Forelimb muscle (tissue), 1 donor: ENCODE measurements at places on chromosomes 16 and 17. TPM values are rescaled to one million over a fixed set of nuclear protein-coding genes. Genes with fewer than 3 reads are reported as not detected.
A peak's percentile ranks its signal among the peaks of the same experiment; 100 is the strongest.

ITGAL gene
- 2.5 TPM for polyA plus RNA-seq

GRCh38 chr16:11609474-11610120 is 22.9 kb upstream of the LITAF start:
- no peak for DNase-seq

DNA sequence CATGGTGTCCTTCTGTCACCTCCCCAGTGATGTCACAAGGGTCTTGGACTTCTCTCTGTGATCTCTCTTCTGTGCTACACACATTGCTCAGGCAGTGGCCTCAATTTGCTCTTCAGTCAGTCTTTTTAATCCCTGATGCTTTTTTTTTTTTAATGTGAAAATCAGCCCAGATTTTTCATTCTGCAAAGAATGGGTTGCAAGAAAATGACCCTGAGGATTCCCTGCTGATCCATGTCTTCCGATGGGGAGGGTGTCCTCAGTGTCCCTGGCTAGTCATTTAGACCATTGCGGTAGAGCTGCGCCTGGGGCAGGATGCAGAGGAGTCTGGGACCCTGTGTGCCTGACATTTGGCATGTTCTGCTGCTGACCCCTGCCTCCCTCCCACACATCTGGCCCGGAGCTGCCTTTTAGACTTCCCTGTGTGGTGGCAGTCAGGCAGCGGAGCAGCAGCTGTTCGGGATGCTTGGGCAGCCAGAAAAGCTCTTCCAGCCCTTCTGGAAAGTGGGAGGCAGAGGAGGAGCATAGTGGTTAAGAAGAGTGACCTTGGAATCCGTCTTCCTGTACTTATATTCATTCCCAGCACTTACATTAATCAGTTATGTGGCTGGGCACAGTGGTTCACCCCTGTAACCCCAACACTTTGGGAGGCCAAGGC is 12.3 kb downstream of the GPT2 start:
- no peak for DNase-seq

DNA sequence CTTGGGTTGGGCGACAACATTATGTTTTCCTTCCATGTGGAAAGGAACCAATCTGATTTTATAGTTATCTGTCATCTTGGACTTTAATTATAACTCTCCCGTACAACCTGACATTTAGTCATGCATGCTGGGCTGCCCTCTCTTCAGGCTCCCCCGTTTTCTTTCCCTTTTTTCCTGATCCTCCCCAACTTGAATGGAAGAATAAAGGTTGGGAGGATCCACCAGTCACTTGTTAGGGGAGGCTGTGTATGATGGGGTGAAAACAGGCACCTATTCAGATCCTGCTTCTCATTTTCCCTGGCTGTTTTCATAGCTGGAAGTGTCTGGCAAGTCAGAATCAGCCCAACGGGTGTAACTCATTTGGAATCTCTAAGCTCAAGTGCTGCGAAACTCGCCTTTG is 267.2 kb upstream of the SALL1 start:
- DNase-seq = no peak

DNA sequence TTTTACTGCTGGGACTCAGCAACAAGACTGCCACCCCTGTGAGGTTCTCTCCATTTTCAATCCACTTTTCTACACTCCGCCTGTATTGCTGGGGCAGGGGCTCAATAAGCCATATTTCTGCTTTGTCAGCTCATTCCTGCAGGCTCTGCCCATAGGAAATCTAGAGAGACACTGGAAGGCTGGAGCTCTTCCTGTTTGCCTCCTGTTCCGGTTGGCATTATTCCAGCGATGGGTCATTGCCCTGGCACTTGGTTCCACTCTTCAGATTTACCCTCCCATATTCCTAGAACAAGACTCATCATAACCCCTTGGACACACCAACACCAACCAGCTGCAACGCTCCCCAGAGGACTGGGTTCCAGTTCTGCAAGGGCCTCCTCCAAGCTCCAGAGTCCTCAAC is 210.4 kb downstream of the CA10 start:
- no peak for DNase-seq

DNA sequence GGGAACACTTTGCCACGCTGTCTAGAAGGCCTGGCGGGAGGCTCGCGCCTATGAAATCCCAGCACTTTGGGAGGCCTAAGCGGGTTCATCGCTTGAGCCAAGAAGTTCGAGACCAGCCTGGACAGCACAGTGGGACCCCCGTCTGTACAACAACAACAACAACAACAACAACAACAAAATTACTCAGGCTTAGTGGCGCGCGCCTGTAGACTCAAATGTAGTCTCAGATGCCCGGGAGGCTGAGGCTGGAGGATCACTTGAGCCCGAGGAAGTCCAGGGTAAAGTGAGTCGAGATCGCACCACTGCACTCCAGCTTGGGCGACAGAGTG is 297 bp upstream of the SLFN13 start:
- no peak for DNase-seq

- no peak for DNase-seq
These were observed 4.0 kb downstream of the HAP1 start for GRCh38 chr17:41730479-41730878.

GRCh38 chr16:71709229-71709781 is 15.2 kb downstream of the PHLPP2 start:
- DNase-seq = no peak

- DNase-seq = no peak
These were observed 800 bp downstream of the ZNF747 start for GRCh38 chr16:30533748-30534367.

DNA sequence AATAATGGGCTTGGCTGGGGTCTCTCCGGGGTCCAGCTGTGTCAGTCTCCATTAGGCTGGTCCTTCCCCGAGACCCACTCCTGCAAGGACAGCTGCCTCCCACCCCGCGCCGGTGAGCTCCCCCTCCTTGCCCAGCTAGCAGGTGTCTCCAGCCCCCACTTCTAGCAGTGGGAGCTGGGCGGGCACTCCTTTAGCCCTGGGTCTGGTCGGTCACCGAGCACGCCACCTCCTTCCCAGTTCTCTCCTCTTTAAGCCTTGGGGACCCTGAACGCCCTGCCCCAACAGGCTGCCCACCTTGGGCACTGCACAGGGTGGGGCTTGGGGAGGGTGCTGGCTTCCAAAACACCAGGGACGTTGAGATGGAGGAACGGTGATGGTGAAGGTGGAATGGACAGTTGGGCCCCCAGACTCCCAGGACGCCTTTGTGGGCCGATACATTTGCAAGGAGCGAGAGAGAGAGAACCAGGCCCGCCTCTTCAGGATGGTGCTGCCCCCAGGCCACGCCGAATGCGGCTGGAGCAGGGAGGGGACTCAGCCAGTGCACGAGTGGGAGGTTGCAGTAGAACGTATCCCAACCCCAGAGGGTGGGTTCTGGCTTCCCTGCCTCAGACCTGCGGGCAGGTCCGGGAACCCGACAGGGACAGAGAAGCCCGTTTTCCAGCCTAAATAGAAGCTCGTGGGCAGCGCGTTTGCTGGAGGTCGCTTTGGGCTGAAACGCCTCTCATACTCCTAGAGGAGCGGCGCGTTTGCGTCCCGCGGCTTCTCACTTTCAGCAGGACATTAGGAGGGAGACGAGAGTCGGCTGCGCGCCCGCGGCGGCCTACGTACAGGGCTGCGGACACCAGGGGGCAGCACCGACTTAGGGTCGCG is 10.7 kb downstream of the TBX2 start:
- no peak for DNase-seq

GRCh38 chr16:74841904-74842303 is 67.3 kb upstream of the FA2H start:
- no peak for DNase-seq

- DNase-seq = no peak
These were observed 173.5 kb downstream of the BCAS3 start for GRCh38 chr17:60851181-60851580.

DNA sequence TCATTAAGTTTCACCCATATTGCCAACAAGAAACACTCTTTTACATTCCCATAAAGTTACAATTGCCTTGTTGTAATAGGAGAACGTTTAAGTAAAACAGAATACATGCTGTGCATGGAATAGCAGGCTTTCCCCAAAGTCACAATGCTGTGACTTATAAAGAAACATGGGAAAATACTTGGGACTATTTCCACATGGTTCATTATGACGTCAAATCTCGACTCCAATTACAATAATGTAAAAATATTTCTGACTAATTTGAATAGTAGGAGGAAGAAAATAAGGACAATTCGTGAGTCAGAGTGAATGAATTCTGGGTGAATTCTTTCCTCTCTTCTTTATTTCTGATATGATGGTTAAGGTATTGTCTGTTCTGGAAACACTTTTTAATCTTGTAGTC is 52.8 kb downstream of the CDH11 start:
- DNase-seq = no peak

- DNase-seq = no peak
These were observed 1.4 kb upstream of the PIK3R5 start for GRCh38 chr17:8966926-8967325.

SPNS3 gene
- polyA plus RNA-seq = 0.61 TPM

GRCh38 chr16:57185446-57185944 is 344 bp downstream of the PSME3IP1 start:
- DNase-seq = no peak

- no peak for DNase-seq
These were observed 15.0 kb upstream of the SLC38A10 start for GRCh38 chr17:81309859-81310839.

DNA sequence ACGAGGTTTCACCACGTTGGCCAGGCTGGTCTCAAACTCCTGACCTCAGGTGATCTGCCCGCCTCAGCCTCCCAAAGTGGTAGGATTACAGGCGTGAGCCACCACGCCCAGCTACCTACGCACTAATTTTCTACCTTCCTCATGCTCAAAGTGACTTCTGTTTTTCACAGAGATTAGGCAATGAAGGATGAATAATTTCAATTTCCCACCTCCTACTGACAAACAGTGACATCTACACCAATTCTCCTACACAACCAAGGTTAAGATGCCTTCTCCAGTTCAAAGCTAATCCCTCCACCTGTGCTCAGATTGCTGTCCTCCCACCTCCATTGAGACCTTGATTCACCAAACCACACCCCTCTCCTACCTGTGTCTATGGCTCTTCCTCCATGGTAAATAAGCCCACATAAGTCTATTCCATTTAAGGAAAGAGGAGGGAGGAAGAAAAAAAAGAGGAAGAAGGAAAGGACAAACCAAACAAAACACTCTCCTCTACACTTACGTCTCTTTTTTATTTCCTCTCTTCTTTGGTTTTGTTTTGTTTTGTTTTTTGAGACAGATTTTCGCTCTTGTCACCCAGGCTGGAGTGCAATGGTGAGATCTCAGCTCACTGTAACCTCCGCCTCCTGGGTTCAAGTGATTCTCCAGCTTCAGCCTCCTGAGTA is 5.5 kb upstream of the MED11 start:
- no peak for DNase-seq

DNA sequence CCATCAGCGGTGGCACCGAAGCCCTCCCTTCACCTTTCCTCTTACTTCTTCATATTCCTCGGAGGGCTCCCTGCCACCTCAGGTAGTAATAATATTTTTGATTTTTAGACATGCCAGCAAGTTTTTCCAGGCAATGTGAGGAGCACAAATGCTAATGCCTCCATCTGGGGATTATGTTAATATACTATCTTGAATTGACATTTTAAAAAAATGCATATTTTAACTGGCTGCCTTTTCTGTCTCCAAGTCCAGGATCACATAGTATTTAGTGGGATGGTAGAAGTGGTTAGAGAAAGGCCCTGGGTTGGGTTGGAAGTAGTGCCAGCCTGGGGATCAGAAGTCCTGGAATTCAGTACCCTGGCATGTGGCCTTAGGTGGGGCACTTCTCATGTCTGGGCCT is 147.0 kb downstream of the SPACA3 start:
- DNase-seq = no peak

DNAH9 gene
- 0.52 TPM for polyA plus RNA-seq

TMIGD1 gene
- polyA plus RNA-seq = not detected

DNA sequence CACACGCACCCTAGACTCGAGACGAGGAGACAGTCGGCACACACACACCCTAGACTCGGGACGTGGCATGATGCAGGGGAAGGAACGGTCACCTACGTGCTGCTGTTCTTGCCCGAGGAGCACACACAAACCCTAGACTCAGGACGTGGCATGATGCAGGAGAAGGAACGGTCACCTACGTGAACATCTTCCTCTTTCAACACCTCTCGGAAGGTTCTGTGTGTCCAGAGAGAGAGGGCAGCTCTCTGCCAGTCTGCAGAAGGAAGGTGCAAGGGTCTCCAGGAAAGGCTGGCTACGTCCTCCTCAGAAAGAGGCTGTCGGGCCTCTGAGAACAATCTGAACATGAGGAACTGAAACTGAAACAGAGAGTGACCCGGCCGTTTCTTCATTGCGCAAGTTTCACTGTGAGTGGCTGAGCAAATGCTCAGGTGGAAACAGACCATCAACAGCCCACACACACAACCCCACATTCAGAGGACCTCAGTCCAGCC is 43.4 kb downstream of the ZNF276 start:
- peak; percentile 19 for DNase-seq

DNA sequence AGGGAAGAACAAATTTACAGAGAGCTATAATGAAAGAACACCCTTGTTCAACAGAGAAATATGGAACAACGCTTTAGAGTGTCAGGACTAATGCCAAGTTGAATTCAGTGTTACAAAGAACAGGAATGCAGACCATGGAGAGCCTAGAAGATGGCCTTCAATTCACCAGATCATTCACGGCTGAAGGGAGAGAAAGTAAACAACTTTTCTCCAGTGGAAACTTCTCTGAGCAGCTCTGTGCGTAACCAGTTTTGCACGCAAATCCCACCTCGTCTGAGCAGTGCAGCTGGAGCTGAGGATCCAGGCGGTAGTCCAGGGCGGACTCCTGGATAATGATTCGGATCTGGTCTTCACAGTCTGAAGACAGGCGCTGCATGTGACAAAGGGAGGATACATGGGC is 40.5 kb upstream of the CLEC18B start:
- no peak for DNase-seq

- DNase-seq = peak; percentile 83
These were observed 485.4 kb downstream of the KCNJ2 start for GRCh38 chr17:70654706-70655105.

AHSP gene
- polyA plus RNA-seq = 12.3 TPM

- no peak for DNase-seq
These were observed 28.5 kb downstream of the TLE7 start for GRCh38 chr16:71413341-71413740.

CD300E gene
- polyA plus RNA-seq = 0.04 TPM

DNA sequence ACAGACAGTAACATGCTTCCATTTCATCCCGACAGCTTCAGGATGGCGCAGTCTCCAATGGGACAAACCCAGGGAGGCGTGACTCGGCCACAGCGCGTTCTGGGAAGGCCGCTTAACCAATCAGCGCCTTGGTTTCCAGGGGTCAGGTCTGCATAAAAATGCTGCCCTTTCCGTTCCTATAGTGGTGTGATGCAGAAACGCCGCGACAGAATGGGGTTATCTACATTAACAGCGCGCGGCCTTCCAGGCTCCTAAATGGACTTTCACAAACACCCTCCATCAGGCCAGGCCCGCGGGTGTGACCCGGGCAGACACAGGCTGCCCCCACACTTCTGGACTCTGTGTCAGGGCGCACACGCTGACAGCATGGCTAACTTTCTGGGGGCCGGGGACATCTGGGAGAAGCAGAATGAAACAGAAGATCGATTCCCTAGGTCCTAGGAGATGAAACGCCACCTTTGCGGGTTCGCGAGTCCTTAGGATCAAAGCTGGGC is 792 bp downstream of the TMEM231 start:
- DNase-seq = peak; percentile 70

GRCh38 chr16:23024044-23024443 is 125.2 kb downstream of the USP31 start:
- no peak for DNase-seq
